ENCODE measurements at places on chromosomes 16 and 17.

GRCh38 chr17:44247876-44248736 lies 19.8 kb downstream of the SLC4A1 start:
- no peak for DNase-seq

DNA sequence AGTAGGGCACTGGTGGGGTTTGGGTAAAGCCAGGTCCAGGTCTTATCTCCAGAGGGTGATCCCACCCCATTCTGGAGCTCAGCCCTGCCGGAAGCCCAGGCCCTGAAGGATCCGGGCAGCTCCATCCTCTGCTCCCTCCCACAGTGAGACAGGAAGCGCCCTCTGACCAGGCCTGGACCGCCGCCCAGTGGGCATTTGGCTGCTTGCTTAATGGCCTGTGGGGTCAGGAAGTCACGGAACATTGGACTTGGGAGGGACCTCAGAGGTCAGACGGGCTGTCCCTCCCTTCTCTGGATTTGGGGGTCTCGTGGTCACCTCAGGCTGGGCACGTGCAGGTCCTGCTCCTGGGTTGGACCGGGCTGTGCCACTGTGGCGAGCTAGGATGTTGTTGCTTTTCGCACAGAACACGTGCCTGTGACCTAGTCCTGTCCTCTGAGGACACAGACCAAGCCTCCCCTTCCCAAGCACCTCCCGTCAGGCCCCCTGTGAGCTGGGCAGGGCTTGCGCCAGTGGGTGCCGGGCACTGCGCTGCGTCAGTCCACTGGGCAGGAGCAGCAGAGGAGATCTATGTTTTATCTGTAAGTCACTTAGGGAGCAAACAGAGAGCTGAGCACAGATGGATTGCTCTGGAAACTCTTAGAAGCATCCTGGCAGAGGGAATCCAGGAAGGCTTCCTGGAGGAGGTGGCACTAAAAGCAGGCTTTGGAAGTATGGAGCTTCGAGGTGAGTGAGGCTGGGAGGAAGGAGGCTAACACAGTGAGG lies 49.4 kb upstream of the GSE1 start:
- peak; percentile 91 for DNase-seq

DNA sequence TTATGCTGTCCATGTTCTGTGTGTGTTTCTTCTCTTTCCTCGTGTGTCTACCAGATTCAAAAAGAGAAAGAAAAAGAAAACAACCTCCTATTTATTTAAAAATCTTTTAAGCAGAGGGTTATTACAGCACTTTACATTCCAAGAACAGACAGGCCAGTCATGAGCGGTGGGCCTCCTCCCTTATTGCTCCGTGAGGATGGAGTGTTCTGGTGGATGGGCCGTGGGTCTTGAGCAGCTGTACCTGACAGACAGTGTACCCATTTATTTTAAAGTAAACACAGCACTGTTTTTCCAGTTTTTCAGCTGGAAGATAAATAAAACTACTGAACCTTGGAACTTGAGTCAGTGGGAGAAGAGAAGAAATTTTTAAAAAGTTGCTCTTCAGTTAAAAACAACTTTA lies 52.4 kb downstream of the WWP2 start:
- DNase-seq = no peak

DNA sequence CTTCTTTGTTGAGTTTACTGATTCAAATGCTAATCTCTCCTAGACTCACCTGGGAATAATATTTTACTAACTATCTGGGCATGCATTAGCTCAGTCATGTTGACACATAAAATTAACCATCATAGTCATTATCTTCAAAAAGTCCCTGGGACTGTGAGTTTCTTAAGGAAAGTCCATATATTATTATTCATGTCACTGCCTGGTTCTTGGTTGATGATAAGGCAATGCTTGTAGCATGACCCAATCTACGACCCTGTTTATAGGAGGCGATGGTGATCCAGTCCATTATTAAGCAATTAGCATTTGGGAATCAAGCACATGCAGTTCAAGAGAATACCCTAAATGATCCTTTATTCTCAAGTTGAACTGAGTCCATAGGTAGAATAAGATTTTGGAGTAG lies 54.8 kb upstream of the MPHOSPH6 start:
- no peak for DNase-seq

GRCh38 chr17:7326186-7326585 lies 2.9 kb downstream of the NEURL4 start:
- no peak for DNase-seq

DNA sequence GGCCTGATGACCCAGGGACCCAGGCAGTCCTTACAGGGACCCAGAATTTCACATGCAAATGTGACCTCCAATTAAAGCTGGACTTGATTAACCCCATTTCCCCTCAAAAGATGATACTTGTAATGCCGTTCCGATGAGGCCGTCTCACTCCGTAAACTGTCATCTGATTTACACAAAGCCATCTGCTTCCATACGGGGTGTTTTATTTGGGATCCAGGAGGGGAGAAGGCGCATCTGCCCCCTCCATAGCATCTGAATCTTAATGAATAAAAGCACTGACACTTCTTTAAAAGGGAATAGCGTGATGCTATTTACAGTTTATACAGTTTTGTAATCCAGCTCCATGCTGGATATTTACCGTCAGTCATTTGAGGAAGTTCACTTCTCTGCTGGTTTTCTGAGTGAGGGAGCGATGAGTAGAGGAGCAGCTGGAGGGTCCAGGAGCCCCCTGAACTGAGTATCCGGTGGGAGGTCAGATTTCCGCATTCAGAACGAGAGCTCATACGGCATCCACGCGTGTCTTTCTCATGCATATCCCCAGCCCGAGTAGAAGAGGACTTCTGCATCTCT lies 452.7 kb downstream of the WWOX start:
- no peak for DNase-seq

DNA sequence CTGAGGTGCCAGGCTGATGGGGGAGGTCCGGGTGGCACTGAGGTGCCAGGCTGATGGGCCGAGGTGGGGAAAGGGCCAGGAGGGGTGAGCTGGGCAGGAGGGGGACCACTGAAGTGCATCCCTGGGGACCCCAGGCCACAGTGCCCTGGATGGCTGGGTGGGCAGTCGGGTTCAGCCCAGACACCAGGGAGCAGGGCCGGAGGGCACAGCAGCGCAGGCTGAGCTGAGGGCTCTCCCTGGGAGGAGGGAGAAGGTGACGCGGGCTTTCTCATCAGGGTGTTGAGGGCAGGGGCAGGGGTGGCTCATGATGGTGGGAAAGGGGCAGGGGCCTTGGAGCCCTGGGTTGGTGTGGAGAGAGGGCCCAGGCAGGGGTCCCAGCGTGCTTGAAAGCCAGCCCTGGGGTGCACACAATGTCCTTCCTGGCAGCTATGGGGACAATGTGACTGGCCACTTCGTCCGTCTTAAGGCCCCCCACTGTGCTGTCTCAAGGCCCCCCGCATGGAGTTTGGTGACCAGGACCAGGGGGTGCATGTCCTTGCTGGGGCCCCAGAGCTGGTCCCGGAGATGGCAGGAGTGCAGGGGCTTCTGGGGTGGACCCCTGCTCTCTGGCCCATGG lies 16.0 kb downstream of the CD7 start:
- no peak for DNase-seq

- DNase-seq = no peak
Measured at GRCh38 chr16:6038941-6039645, 941.5 kb upstream of the EEF2KMT start.

DNA sequence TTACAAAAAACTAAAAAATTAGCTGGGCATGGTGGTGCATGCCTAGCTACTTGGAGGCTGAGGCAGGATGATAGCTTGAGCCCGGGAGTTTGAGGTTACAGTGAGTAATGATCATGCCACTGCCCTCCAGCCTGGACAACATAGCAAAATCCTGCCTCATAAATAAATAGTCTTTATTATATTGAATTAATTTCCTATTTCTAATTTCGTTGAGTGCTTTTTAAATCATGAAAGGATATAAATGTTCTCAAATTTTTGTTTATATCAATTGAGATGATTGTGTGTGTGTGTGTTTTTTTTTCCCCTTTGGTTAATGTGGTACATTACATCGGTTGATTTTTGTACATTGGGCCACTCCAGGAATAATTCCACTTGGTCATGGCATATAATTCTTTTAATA lies 32.0 kb upstream of the AQP8 start:
- no peak for DNase-seq

- no peak for DNase-seq
Measured at GRCh38 chr16:52499060-52499440, 47.9 kb downstream of the TOX3 start.

- DNase-seq = no peak
Measured at GRCh38 chr16:87173294-87173893, 143.8 kb downstream of the C16orf95 start.

- no peak for DNase-seq
Measured at GRCh38 chr16:12130691-12131290, 154.3 kb downstream of the SNX29 start.

DNA sequence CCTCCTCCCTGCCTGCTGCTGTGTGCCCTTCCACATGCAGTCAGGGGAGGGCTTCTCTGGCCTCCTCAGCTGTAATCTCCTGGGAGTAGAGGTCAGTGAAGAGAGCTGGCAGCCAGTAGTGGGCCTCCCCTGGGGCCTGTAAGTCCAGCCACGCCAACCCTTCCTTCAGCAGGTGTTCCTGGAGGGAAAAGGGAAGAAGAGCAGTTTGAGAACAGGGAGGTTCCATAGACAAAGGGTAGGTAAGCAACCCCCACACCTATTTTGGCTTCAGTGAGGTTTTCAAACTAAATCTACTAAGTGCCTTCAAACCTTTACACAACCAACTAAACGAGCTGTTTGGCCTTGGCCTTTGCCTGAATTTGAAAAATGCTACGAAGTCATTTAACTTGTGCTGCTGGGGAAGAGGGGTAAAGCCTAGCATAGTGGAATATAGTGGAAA lies 14.2 kb downstream of the SNF8 start:
- DNase-seq = no peak

- DNase-seq = no peak
Measured at GRCh38 chr16:75590920-75591843, 25.0 kb downstream of the GABARAPL2 start.

DNA sequence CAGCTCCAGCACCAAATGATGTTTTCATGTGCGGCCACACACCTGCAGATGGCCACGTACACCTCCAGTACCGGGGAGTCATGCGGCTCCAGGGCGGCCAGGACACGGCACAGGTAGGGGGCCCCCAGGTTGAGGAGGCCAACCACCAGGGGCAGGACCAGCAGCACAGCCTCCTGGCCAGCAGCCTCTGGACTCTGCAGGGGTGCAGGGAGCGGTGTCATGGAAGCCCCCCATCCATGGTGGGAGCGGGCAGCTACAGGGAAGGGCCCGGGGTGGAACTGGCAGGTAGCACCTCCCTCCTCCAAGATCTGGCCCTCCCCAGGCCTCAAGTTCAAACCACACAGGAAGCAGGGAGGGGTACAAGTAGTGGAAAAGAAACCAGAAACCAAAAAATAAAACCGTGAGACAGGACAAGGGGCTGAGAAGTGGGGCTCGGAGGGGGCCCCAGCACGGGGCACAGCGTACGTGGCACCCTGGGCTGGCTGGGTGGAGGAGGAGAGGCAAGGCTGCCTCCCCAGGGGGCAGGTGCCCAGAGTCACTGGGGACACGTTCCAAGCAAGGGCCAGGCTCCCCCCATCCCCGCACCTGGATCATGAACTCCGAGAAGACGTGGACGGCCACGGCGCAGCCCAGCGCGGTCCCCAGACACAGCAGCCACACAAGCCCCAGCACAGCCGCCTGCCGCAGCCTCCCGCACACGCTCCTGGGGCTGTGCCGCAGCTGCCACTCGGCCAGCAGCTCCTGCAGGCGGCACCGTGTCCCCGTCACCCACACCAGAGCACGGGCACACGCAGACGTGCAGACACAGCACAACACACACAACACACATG lies 7.4 kb downstream of the TMC6 start:
- no peak for DNase-seq

GRCh38 chr16:3824121-3824795 lies 56.3 kb downstream of the CREBBP start:
- no peak for DNase-seq

DNA sequence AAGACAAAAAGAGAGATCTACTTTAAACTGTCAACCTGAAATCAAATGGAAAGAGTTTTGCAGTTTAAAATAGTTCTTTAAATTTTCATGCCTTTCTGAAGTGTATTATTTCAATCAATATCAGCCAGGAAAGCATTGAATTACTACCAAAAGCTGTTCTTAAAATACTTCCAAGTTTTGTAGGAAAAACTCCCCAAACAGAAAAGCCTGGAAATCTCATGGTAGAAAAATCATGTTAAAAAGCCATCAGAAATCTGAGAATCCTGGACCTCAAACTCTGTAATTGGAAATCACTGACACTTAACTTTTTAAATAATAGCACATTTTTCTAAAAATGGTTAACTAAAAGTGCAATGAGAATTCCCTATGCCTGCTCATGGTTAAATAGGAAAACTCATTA lies 63.3 kb upstream of the CNTNAP4 start:
- no peak for DNase-seq

- DNase-seq = peak; percentile 87
Measured at GRCh38 chr17:42101513-42102292, 3.4 kb upstream of the ZNF385C start.

GRCh38 chr17:55532670-55533069 lies 21.4 kb upstream of the SMIM36 start:
- no peak for DNase-seq

- DNase-seq = no peak
Measured at GRCh38 chr16:86065711-86066110, 166.7 kb downstream of the IRF8 start.

- DNase-seq = peak; percentile 67
Measured at GRCh38 chr17:76556765-76557367, 17.0 kb downstream of the PRCD start.

- no peak for DNase-seq
Measured at GRCh38 chr17:35743626-35744328, 9.3 kb downstream of the GAS2L2 start.
